ENCODE measurements at places on chromosomes 3 and 15. TPM values are rescaled to one million over a fixed set of nuclear protein-coding genes. Genes with fewer than 3 reads are reported as not detected.

DNA sequence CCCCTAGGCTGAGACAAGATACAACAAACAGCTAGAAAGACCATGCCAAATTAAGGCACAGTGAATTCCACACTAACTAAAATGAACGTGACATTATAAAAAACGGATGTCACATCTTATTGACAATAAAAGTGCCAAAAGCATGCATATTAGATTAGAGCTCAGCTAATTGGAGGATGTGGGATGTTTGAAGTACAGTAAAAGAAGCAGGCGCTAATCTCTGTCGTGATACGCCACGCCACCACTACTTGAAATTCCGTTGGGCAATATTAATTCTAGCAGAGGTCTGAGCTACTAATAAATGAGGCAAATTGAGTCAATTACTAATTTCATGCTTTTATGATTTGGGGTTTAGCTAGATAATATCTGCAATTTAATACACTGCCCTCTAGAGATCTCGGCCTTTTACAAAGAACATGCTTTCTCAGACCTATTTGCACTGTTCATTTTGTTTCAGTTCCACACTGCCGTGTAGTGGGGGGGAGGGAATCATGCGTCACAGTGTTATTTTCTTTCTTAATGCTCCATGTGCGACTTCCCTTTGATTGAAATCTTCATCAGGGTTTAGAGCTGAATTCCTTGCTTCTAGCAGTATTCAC lies 52.9 kb upstream of the ROBO2 start:
- no peaks in the 10 kb centered on the region for H3K36me3 ChIP-seq
- H3K27ac ChIP-seq: no peak overlapping the region
- DNase-seq: no peak
- no peak overlapping the region for H3K4me3 ChIP-seq
- H3K27me3 ChIP-seq: no peaks in the 10 kb centered on the region
- H3K4me1 ChIP-seq: no peaks in the 10 kb centered on the region

Gene LRRC34
- 5.1 TPM for total RNA-seq

- no peaks in the 10 kb centered on the region for H3K27me3 ChIP-seq
- peaks cover 3% of the 10 kb centered on the region for H3K4me1 ChIP-seq
- no peak for DNase-seq
- no peak overlapping the region for H3K27ac ChIP-seq
These were observed 34.9 kb upstream of the POLR2M start for GRCh38 chr15:57671636-57672035.

DNA sequence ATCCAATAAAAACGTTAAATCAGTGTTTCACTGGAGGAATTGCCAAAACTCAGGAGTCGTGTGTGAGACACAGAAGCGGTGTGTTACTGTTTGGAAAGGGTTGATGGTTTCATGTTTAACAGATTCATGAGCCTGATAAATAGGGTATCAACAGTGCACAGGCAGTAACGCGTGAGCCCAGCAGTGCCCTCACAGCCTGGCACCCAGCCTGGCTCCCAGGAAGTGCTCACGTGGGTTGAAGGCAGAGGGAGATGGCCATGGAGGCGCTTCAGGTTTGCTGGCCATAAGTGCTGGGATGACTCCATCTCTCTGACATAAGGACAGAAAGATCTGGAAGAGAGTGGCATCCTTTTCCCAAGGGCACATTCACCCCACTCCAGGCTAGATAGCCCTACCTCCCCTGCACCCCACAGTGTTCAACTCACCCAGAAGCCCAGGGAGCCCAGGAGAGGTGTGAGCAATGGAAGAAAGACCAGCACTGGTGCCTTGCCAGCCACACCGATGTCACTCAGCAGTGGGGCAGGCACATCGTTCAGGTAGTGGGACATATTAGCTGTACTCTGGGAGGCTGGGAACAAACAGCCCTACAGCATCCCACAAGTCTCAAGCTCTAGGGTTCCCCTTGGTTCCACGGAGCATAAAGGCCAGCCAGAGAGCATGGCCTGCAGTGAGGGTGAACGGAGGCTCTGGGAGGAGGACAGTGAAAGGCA lies 164.3 kb downstream of the LRRK1 start:
- H3K27ac ChIP-seq: no peak overlapping the region
- H3K36me3 ChIP-seq: no peaks in the 10 kb centered on the region
- DNase-seq: no peak

Gene OR5H6
- not detected for total RNA-seq

Gene GHSR
- total RNA-seq: not detected

GRCh38 chr15:72398648-72399047 lies 543 bp downstream of the TMEM202 start:
- no peaks in the 10 kb centered on the region for H3K36me3 ChIP-seq
- H3K4me1 ChIP-seq: no peaks in the 10 kb centered on the region
- H3K27ac ChIP-seq: no peak overlapping the region
- H3K4me3 ChIP-seq: no peak overlapping the region
- no peak for DNase-seq
- H3K27me3 ChIP-seq: no peaks in the 10 kb centered on the region

Gene VPS13C
- 93.3 TPM for total RNA-seq

Measured in thoracic aorta (tissue), 2 donors.